ENCODE measurements at places on chromosomes 13 and 19.

- DNase-seq, result no peak
These were observed at the start of gene PTGIR for GRCh38 chr19:46624958-46625661. Gene PTGIR, minus strand, starts transcription at chr19:46625089. Its CDS starts 864 bp downstream, at chr19:46624225.

- DNase-seq, result no peak
These were observed 2190.3 kb upstream of the PCDH20 start for GRCh38 chr13:63605962-63606361.

GRCh38 chr19:50344661-50345318 lies 15.6 kb upstream of the KCNC3 start:
- no peak for DNase-seq

GRCh38 chr13:112545856-112546255 lies 42.1 kb downstream of the TUBGCP3 start:
- DNase-seq, result no peak

- no peak for DNase-seq
These were observed 2758.2 kb downstream of the PCDH9 start for GRCh38 chr13:64471916-64472315.

- DNase-seq, result no peak
These were observed 23.1 kb downstream of the SIAH3 start for GRCh38 chr13:45828256-45828968.

GRCh38 chr19:41811036-41811435 lies 14.6 kb downstream of the CEACAM3 start:
- DNase-seq, result no peak

- no peak for DNase-seq
These were observed 8.1 kb downstream of the NKPD1 start for GRCh38 chr19:45152504-45153338.

GRCh38 chr13:37811441-37811840 lies 58.1 kb downstream of the TRPC4 start:
- DNase-seq, result no peak

- no peak for DNase-seq
These were observed 5.8 kb upstream of the DMKN start for GRCh38 chr19:35519291-35519690.

DNA sequence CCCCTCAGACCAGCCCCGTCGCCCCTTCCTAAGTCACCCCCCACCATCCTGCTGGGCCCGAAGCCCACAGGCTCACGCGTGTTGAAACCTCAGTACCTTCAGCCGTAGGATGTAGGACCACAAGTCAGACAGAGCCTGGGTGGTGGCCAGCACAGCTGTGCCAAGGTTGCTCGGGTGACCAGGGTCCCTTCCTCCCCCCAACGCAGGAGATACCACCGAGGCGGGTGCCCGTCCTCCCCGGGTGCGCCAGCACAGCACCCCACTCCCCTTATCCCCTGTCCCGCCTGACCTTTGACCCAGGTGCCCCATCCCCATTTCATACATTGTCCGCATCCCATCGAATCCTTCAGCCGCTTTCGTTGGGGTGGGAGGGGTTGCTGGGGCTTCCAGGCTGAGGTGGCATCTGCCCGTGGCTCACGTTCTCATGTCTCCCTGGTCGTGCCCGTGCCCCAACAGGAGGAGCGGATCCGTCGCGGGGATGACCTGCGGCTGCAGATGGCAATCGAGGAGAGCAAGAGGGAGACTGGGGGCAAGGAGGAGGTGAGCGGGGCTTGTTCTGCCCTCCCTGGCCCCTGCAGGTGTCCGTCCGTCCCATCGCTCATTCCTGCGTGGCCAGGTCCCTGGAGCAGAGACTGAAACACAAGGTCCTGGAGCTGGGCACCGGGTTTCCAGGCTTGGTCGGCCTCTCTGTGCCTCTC lies 14.5 kb downstream of the EPN1 start:
- no peak for DNase-seq

GRCh38 chr13:112887557-112887991 lies 81.4 kb upstream of the MCF2L start:
- DNase-seq, result no peak

DNA sequence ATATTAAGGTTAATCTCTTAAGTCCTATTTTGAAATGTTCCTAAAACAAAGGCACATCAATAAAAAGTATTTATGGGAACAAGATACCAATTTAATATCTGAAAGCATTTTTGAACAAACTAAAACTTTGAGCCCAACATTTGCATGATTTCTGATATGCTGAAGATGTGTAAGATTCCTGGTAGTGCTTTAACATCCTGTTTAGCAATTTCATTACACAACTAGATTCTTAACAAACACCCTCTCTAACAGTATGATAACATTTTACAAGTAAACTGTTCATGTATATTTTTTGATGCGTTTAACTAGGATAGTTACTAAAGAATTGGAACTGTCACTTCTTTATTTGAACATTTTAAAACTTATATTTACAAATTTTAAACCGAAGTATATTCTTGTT lies 63.9 kb downstream of the DACH1 start:
- no peak for DNase-seq

DNA sequence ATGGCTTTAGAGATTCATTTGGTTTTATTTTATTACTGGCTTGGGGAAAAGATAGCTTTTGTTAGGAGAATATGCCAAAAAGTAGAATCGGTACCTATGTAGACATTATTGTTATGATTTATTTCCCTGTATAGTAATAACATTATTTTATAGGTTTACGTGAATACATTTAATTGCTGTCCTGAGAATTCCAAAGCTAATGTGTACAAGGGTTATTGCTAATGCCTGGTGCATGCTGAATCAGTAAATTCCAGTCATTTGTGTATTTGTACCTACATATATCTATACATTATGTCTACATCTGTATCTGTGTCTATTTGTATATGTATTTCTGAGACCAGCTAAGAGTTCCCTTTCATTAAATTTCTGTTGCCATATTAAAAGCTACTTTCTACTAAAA lies 550.9 kb downstream of the GPC6 start:
- DNase-seq, result no peak

DNA sequence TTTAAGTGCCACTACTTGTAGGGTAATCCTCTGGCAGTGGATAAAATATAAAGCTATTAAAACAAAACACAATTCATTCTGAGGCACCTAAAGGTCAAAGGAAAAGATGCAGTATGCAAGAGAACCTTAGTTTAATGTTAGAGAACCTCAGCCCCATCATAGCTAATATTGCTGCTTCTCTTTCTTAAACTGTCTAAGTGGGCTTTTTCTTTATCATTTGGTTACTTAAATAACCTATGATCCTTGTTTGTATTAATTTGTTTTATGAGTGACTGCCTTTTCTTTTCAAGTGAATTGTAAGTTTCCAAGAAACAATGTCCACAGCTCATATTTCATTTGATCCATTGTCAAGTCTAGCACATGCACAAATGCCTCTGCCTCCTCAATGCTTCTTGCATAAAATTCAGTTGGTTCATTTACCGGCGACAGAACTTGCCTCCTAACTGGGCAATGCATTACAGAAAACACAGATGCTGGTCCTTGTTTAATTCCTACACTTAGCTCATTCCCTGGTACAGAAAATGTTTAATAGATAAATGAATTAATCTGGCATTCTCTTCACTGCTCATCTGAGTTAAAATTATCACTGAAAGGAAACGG lies 1049.8 kb downstream of the OLFM4 start:
- no peak for DNase-seq

- DNase-seq, result no peak
These were observed 511.6 kb upstream of the ARGLU1 start for GRCh38 chr13:107079423-107080049.

DNA sequence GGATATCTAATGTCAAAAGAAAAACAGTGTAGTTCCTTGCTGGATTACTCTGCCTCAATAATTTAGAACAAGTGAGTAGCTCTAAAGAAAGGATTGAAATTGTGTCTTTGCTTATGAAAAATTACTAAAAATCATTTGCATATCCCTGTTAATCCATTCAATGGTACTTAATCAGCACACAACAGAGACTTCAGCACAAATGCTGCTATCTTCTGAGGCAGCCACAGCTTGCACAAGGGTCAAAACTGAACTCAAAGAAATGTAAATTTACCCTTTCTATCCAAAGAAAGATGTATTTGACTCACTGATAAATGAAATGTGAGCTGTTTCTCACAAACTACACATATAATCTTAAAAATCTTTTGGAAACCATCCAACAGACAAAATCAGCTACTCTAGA lies 116.2 kb downstream of the LHFPL6 start:
- DNase-seq, result no peak

GRCh38 chr19:7534531-7535046 lies 928 bp upstream of the PNPLA6 start:
- DNase-seq, result peak; percentile 37

DNA sequence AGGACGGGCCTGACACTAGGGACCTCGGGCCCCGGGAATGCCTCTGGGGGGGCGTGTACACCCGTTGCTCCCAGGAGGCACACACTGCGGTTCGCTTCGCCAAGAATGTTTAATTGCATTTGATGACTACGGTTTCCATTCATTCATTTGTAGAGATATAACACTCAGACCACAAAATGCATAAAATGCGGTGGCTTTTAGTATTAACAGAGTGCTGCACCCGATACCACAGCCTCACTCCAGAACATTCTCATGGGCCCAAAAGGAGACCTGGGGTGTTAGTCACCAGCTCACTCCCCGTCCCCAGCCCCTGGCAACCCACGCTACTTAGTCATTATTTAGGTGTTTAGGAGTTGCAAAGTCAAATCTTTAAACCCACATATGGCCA lies 21.8 kb downstream of the HCN2 start:
- peak; percentile 63 for DNase-seq

- no peak for DNase-seq
These were observed 29.3 kb upstream of the TNFAIP8L1 start for GRCh38 chr19:4609878-4610511.

DNA sequence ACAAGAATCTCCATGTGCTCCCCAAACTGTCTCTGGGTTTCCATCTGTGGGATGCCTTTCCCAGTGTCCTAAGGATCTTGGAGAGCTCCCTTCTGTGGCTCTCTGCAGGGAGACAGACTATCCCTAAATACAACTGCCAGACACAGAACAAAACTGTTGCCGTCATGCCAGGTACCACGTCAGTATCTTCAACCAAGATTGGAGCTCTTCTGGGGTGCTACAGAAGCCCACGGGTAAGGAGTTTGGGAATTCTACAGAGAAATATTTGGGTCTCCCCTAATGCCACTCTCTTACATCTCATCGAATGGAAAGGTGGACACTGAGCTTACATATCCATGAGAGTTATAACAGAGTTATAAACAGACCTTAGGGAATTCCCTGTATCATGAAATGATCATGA lies 4.9 kb upstream of the MBD3L3 start:
- no peak for DNase-seq

DNA sequence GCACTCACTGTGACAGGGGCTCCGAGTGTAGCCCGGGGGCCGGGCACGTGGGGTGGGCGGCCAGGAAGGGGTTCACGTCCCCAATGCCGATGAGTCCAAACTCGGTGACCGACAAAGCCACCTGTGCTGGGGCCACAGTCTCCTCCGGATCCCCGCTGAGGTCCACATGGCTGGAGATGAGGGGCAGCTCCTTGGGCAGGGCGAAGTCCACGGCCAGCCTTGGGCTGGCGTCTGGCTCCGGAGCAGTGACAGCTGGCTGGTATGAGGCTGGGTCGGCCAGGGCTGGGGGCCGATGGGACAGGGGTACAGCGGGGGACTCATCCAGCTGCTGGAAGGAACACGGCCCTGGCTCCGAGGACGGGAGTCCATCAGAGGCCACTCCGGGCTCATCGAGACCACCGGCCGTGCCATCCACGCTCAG lies 15.9 kb upstream of the PLPP2 start:
- DNase-seq, result no peak

DNA sequence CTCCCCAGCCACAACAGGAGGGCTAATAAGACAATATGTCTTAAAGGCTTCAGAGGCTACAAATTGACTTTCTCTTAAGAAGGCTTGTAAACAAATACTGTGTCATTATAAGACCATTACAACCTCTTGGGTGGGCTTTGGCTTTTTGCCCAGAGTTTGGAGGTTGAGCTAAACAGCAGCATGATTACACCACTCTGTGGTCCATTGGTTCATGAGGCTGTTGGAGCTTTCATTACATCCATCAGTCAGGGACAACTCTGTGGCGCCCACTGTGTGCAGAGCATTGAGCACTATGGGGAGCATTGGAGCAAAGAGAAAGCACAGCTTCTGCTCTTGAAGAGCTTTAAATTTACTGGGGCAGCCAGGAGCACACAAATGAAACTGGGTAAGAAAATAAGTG lies 75.9 kb downstream of the TNFSF11 start:
- no peak for DNase-seq
